ENCODE measurements at places on chromosomes 4 and X. TPM values are rescaled to one million over a fixed set of nuclear protein-coding genes. Genes with fewer than 3 reads are reported as not detected.

The OSTC gene
- total RNA-seq = 63.5 TPM

The NSG1 gene
- 0.58 TPM for total RNA-seq

The IDS gene
- 134 TPM for total RNA-seq

The RIBC1 gene
- 0.58 TPM for total RNA-seq

The GLA gene
- 23.7 TPM for total RNA-seq

The PRSS48 gene
- not detected for total RNA-seq

The GPR119 gene
- total RNA-seq = not detected

The BEX1 gene
- 1.2 TPM for total RNA-seq

The QDPR gene
- total RNA-seq = 15.6 TPM

The F11 gene
- total RNA-seq = 0.26 TPM

The SLC6A8 gene
- total RNA-seq = 26.7 TPM

The NLGN4X gene
- 2.1 TPM for total RNA-seq

The RASL11B gene
- total RNA-seq = 5.6 TPM

The CC2D2A gene
- total RNA-seq = 37.1 TPM

- no peaks in the 10 kb centered on the region for H3K4me1 ChIP-seq
- H3K27ac ChIP-seq = no peak overlapping the region
- no peak for DNase-seq
Measured at GRCh38 chrX:113330416-113330815, 489.8 kb upstream of the AMOT start.

DNA sequence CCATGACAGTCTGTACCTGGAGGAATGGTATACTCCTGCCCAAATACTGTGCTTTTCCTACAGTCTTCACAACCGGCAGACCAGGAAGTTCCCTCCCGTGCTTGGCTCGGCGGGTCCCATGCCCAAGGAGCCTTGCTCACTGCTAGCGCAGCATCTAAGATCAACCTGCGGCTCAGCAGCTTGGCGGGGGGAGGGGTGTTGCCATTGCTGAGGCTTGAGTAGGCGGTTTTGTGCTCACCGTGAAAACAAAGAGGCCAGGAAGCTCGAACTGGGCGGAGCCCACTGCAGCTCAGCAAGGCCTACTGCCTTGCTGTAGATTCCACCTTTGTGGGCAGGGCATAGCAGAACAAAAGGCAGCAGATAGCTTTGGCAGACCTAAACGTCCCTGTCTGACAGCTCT is 152.7 kb downstream of the TEX11 start:
- DNase-seq = no peak
- no peaks in the 10 kb centered on the region for H3K27me3 ChIP-seq
- H3K4me1 ChIP-seq = no peaks in the 10 kb centered on the region
- H3K27ac ChIP-seq = no peak overlapping the region

DNA sequence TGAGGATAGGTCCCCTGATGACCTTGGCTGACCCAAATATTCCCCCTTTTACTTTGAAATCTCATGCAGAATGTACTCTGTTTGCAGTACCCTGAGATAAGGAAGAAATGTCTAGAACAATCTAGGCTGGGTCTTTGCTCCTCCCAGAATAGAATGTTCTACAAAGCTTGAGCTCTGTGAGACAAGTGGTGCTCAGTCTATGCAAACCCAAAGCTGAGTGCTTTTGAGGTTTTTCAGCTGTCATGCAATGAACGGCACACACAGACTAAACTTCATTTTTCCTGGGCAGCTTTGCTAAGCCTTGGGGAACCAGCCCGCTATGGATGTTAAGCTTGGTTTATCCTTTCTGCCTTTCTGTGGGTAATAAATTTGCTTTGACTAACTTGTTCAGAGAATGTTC is 513.6 kb downstream of the FAT4 start:
- no peak overlapping the region for H3K27ac ChIP-seq
- no peak for DNase-seq
- H3K4me1 ChIP-seq = no peaks in the 10 kb centered on the region

GRCh38 chr4:42655269-42655637 is 1.7 kb downstream of the ATP8A1 start:
- DNase-seq = no peak
- H3K4me3 ChIP-seq = no peak overlapping the region
- no peak overlapping the region for H3K27ac ChIP-seq
- H3K36me3 ChIP-seq = no peaks in the 10 kb centered on the region

DNA sequence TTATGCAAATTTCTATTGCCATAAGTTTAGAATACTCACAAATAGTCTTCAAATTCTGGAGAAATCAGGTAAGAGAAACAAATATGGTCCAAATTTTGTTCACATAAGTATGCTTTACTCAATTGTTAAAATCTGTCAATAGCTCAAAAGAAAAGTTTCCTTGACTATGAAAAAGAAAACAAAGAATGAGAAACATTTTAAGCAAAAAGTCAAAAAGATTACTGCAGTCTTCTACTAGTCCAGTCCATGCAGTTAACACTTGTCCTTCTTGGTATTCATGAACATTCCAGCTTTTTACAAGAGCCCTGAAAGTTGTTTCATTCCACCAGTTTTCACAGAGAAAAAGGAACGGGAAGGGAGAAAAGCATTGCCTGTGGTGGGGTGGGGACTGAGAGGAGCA is 54.7 kb upstream of the ZXDA start:
- no peaks in the 10 kb centered on the region for H3K4me1 ChIP-seq
- DNase-seq = no peak
- no peak overlapping the region for H3K27ac ChIP-seq

DNA sequence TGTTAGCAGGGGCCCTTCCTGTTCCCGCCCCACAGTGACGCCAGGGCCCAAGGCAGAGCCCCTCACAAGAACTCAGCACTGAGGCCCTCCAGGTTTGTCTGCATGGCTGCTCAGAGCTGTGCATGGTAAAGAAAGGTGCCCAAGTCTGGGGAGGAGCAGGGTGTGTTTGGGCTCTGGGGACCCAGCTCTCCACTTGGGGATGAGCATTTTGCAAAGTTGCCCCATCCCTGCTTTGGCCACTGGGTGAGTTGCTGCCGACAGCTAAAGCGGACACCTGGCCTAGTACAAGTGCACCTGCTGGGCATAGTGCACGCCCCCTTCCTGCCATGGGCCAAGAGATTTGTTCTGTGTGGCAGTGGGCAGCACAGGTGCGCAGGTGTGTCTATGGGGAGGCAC is 2.0 kb upstream of the MXD4 start:
- H3K4me1 ChIP-seq = no peaks in the 10 kb centered on the region
- H3K36me3 ChIP-seq = no peaks in the 10 kb centered on the region
- no peak overlapping the region for H3K4me3 ChIP-seq
- H3K27me3 ChIP-seq = no peaks in the 10 kb centered on the region

DNA sequence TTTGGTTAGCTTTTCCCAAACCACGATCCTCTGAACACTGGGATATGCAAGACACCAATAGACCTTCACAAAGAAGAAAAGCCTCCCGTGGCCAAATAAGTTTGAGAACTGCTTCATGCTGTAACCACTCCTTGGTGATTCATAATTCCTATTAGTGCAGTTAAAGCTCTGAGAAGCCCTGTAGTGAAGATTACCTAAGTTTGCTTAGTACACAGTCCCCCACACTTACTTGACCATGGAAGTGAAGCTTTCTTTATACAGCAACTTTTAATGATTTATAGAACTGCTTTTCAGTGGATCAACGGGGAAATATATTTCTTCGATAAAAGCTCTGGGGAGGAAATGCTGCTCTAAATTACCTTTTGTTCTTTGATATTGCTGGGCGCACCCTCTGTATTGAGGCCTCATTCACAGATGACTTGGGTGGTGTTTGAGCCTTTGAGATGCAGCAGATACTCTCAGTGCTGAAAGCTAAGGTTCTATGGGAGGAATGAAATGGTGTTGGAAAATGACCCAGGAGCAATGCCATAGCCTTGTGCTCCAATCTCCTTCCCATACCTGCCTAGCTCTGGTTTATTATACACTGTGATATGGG is 67.4 kb downstream of the CBLL2 start:
- H3K27me3 ChIP-seq = no peaks in the 10 kb centered on the region
- no peak overlapping the region for H3K27ac ChIP-seq
- no peak for DNase-seq
- H3K4me3 ChIP-seq = no peak overlapping the region
- no peaks in the 10 kb centered on the region for H3K36me3 ChIP-seq
- H3K4me1 ChIP-seq = no peaks in the 10 kb centered on the region

GRCh38 chrX:30613721-30614120 is 36.2 kb upstream of the TASL start:
- DNase-seq = no peak
- H3K27ac ChIP-seq = no peak overlapping the region
- no peaks in the 10 kb centered on the region for H3K36me3 ChIP-seq
- H3K4me3 ChIP-seq = no peak overlapping the region
- H3K4me1 ChIP-seq = no peaks in the 10 kb centered on the region
- H3K27me3 ChIP-seq = no peaks in the 10 kb centered on the region

DNA sequence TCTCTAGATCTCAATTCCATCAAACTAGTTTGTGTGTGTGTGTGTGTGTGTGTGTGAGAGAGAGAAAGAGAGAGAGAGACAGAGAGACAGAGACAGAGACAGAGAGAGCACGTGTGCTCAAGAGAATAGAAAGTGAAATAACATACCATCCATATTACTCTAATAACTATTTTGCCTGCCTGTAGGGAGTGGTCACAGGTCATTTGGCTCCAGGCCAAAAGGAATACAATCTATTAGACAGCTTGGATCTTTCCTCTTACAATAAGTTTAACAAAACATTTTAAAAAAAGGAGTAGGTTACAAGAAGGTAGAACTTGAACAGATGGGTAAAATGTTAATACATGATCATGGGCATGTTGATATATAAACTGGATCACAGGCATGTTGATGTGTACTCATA is 76.2 kb downstream of the COL4A6 start:
- H3K27ac ChIP-seq = no peak overlapping the region
- no peak overlapping the region for H3K4me3 ChIP-seq
- H3K36me3 ChIP-seq = no peaks in the 10 kb centered on the region
- H3K27me3 ChIP-seq = no peaks in the 10 kb centered on the region

GRCh38 chr4:11511321-11511720 is 82.6 kb upstream of the HS3ST1 start:
- H3K27me3 ChIP-seq = no peaks in the 10 kb centered on the region
- no peaks in the 10 kb centered on the region for H3K4me1 ChIP-seq
- no peak overlapping the region for H3K4me3 ChIP-seq
- no peak overlapping the region for H3K27ac ChIP-seq

DNA sequence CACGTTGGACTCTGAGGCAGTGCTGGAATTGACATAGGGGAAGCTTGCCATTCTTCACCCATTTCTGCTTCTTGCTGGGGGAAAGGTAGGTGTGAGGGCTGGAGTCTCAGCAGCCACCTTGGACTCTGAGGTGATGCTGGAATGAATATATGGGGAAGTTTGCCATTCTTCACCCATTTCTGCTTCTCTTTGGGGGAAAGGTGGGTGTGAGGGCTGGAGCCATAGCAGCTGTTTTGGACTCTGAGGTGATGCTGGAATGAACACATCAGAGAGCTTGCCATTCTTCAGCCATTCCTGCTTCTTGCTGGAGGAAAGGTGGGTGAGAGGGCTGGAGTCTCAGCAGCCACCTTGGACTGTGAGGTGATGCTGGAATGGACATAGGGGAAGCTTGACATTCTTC is 115.1 kb downstream of the CRLF2 start:
- H3K4me1 ChIP-seq = no peaks in the 10 kb centered on the region
- H3K4me3 ChIP-seq = no peak overlapping the region
- H3K27ac ChIP-seq = no peak overlapping the region

DNA sequence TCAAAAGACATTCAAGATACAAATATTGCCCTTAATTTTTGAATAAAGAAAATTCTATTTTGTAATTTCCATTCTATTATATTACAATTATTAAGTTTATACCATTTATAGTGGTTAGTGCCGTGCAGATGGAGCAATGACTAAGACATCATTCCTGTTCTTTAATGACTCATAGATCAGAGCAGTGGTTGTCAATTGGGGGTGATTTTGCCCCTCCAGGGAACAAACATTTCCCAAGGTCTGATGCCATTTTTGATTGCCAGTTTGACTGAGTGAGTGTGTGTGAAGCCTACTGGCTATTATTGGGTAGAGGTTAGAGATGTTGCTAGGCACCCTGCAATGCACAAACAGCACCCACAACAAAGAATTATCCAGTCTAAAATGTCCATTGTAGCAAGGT is 97.9 kb upstream of the DDIT4L start:
- peaks cover 2% of the 10 kb centered on the region for H3K4me1 ChIP-seq
- no peak overlapping the region for H3K4me3 ChIP-seq
- no peak for DNase-seq

DNA sequence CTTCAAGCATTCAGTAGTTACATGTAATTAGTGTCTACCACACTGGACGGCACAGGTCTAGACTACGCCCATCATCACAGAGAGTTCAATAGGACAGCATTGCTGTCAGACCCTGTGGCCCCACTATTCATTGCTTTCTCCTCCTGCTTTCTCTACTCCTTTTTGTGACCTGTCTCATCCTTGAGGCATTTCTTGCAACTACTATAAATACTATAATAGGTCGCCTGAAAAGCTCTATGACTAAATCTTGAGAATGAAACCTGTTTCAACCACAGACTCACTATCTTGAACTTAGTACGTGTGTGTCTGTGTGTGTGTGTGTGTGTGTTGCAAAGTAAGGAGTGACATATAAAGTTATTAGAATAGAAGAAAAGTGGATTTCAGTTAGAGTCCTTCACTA is 252.9 kb upstream of the KLF3 start:
- no peak overlapping the region for H3K4me3 ChIP-seq
- DNase-seq = no peak
- no peak overlapping the region for H3K27ac ChIP-seq

GRCh38 chrX:153969904-153970356 is 1.7 kb downstream of the HCFC1 start:
- H3K4me3 ChIP-seq = peak overlapping the region; percentile 33
- H3K36me3 ChIP-seq = no peaks in the 10 kb centered on the region
- H3K27ac ChIP-seq = peak overlapping the region; percentile 60
- no peaks in the 10 kb centered on the region for H3K27me3 ChIP-seq
- peak; percentile 85 for DNase-seq
- peaks cover 4% of the 10 kb centered on the region for H3K4me1 ChIP-seq

DNA sequence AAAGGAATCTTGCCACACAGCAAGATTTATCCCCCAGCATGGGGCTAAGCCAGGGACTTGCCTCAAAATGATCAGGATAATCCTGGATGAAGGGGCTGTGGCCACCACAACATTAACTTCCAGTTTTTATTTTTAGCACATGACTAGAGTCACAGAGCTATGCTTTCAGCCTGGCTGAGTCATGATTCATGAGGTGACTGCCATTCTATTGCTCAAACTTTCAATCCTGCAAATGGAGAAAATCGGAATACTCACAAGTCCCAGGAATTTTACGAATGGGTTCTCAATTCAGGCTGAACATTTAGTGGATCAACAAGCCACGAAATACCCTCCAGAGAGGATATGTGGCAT is 70.7 kb upstream of the HPGD start:
- no peaks in the 10 kb centered on the region for H3K27me3 ChIP-seq
- H3K4me1 ChIP-seq = no peaks in the 10 kb centered on the region
- no peak for DNase-seq
- H3K36me3 ChIP-seq = no peaks in the 10 kb centered on the region

DNA sequence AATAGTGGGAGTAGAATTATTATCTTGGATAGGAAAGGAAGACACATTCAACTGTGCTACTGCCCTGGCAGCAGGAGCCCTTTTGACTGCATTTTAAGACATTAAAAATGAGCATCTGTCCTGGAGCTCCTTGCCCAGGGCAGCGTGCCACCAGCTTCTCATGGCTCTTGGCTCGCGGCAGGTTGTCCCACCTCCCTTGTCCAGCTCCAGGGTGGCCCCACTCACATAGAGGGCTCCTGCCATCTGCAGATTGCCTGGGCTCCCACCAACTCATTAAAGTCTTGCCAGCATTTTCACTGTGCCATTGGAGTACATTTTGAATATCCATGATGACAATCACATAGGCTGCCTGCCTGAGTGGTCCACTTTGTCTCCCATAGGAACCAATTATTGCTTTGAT is 27.0 kb downstream of the CLCN4 start:
- no peak for DNase-seq
- H3K36me3 ChIP-seq = no peaks in the 10 kb centered on the region
- no peaks in the 10 kb centered on the region for H3K27me3 ChIP-seq
- H3K4me3 ChIP-seq = no peak overlapping the region
- no peaks in the 10 kb centered on the region for H3K4me1 ChIP-seq
